Activated naive CD4-positive, alpha-beta T cell treated with anti-CD3 and anti-CD28 coated beads for 36 hours (primary cell): ENCODE measurements at places on chromosomes 13 and 19.

- no peaks in the 10 kb centered on the region for H3K4me1 ChIP-seq
- no peak overlapping the region for H3K4me3 ChIP-seq
- no peaks in the 10 kb centered on the region for H3K36me3 ChIP-seq
Observed at GRCh38 chr13:68145852-68146251, 915.7 kb upstream of the PCDH9 start.

DNA sequence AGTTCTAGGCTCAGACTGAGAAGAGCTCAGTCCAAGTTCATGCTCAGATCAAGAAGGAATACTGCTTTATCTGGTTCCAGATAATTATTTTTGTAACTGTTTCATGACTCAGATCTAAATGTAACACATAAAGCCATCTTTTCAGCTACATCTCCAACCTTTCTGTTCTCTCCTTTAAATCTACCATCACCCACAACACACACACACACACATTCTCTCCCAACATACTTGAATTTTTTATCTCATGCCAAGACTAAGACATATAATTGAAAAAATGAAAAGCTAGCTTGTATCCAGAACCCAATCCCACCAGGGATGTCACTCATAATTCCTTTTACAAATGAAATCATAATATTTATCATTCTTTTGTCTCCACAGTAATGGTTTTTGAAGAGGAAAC, 7.6 kb downstream of the KATNAL1 start:
- H3K27me3 ChIP-seq: no peaks in the 10 kb centered on the region
- peaks cover 4% of the 10 kb centered on the region for H3K4me1 ChIP-seq
- no peak overlapping the region for H3K27ac ChIP-seq
- no peaks in the 10 kb centered on the region for H3K36me3 ChIP-seq
- DNase-seq: no peak

- H3K27ac ChIP-seq: no peak overlapping the region
- no peak for DNase-seq
- no peaks in the 10 kb centered on the region for H3K36me3 ChIP-seq
- no peaks in the 10 kb centered on the region for H3K4me1 ChIP-seq
- peaks cover 10% of the 10 kb centered on the region for H3K27me3 ChIP-seq
Observed at GRCh38 chr13:111409413-111409812, 89.0 kb downstream of the TEX29 start.

DNA sequence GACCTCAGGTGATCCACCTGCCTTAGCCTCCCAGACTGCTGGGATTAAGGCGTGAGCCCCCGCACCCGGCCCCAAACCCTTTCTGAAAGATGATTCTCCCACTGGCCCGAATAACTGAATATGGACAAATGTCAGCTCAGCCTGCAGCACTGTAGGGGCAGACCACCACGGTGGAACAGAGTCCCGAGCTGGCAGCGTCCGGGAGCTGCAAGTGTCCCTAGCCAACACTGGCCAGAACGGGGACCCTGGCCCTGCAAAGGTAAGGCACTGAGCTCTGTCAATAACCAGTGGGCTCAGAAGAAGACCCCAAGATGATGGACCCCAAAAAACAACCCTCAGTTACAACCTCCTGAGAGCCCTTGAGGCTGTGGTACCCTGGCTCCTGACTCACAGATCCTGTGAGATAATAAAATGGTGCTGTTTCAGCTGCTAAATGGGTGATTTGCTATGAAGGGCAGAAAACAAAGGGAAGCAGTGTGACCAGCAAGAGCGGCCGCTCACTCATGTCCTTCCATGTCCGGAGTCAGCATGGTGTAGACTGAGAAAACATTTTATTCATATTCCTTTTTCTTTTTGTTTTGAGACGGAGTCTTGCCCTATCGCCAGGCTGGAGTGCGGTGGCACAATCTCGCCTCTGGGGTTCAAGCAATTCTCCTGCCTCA, 1.6 kb downstream of the LSM7 start:
- no peak for DNase-seq
- peaks cover 30% of the 10 kb centered on the region for H3K36me3 ChIP-seq
- H3K27me3 ChIP-seq: no peaks in the 10 kb centered on the region
- peak overlapping the region; percentile 94 for H3K27ac ChIP-seq

DNA sequence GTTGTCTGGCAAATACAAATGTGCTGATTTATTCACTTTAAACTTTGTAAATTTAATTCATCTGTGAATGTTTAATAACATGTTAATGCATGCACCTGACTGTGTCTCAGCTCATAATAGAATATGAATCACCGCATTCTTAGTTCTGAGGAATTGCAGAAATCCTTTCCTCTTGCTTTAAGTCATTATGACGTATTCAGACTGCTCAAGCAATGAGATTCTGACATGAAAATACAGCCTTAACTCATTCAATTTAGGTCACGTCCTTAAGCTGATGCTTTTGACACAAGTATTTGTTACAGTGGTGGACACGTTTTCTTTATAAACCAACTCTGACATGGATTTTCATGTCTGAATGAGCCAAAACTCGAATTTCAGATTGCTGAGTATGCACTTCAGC, 541.0 kb upstream of the KLF12 start:
- no peaks in the 10 kb centered on the region for H3K4me1 ChIP-seq
- DNase-seq: no peak
- H3K4me3 ChIP-seq: no peak overlapping the region
- no peaks in the 10 kb centered on the region for H3K27me3 ChIP-seq
- no peaks in the 10 kb centered on the region for H3K36me3 ChIP-seq
- no peak overlapping the region for H3K27ac ChIP-seq

DNA sequence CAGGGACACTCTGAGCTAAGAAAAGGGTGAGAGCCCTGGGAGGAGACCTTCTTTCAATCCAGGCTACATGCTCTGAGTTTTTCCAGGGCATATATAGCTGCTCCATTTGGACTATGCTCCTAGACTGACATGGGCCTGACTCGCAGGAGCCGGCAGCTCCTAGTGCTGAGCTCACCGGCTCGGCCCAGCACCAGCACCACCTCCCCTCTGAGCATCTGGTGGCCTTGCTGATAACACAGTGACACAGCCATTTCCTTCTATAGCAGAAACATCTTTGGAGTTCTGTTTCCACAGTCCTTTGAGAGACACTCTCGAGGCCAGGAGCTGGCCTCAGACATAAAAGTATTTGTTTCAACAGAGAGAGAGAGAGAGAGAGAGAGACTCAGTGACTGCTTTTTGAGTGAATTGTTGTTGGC, 184.9 kb downstream of the TM9SF2 start:
- no peaks in the 10 kb centered on the region for H3K4me1 ChIP-seq
- no peak overlapping the region for H3K27ac ChIP-seq
- no peaks in the 10 kb centered on the region for H3K36me3 ChIP-seq
- no peak overlapping the region for H3K4me3 ChIP-seq
- DNase-seq: no peak
- H3K27me3 ChIP-seq: no peaks in the 10 kb centered on the region

- DNase-seq: no peak
- H3K27me3 ChIP-seq: peaks cover 18% of the 10 kb centered on the region
- H3K27ac ChIP-seq: no peak overlapping the region
- no peaks in the 10 kb centered on the region for H3K36me3 ChIP-seq
- H3K4me3 ChIP-seq: no peak overlapping the region
- no peaks in the 10 kb centered on the region for H3K4me1 ChIP-seq
Observed at GRCh38 chr19:45346449-45346848, 5.9 kb downstream of the KLC3 start.

GRCh38 chr19:35033067-35034004, 3.1 kb downstream of the SCN1B start:
- H3K27ac ChIP-seq: no peak overlapping the region
- no peak overlapping the region for H3K4me3 ChIP-seq
- H3K4me1 ChIP-seq: peaks cover 12% of the 10 kb centered on the region
- H3K27me3 ChIP-seq: peaks cover 19% of the 10 kb centered on the region

DNA sequence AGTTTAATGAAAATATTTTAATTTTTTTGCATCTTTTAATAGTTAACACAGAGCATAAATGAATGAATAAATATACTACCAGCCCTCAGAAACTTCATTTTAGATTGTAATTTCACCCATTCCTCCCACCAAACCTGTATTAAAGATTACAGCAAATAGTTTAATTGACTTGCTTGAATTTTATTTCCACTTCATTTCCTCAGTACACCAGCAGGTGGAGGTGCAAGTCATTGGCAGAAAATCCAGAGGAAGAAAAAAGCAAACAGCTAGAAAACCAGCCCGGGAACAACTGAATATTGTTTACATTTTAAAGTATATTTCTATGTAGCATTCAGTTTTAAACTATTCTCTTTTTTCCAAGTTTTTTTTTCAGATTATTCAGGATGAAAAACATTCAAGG, 177.8 kb downstream of the OLFM4 start:
- no peak for DNase-seq
- no peaks in the 10 kb centered on the region for H3K36me3 ChIP-seq
- no peaks in the 10 kb centered on the region for H3K4me1 ChIP-seq
- no peak overlapping the region for H3K27ac ChIP-seq
- H3K27me3 ChIP-seq: peaks cover 23% of the 10 kb centered on the region
- no peak overlapping the region for H3K4me3 ChIP-seq

- no peak overlapping the region for H3K27ac ChIP-seq
- H3K36me3 ChIP-seq: peaks cover 39% of the 10 kb centered on the region
- H3K27me3 ChIP-seq: no peaks in the 10 kb centered on the region
Observed at GRCh38 chr13:36310417-36311108, 12.9 kb upstream of the CCDC169 start.

DNA sequence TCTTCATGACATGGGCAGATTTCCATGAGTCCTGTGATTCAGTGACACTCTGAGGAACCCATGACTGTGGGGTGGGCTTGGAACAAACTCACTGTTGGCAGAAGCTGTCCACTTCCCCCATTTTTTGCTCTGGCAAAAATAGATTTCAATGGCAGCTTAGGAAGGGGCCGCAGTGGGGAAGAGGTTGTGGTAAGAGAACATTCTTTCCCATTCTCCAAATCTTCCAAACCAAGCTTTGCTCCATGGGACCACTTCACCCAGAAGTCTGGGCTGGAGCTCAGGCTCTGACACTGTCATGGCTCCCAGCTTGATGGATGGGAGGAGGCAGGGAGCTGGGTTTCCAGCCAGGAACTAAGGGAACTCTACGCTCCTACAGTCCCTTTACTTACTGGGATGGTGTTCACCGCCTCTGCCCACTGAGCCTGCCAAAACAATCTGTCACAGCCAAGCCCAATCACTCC, 24.9 kb upstream of the MEDAG start:
- no peak for DNase-seq
- peaks cover 10% of the 10 kb centered on the region for H3K27me3 ChIP-seq
- H3K4me1 ChIP-seq: peaks cover 15% of the 10 kb centered on the region
- H3K27ac ChIP-seq: no peak overlapping the region
- H3K36me3 ChIP-seq: no peaks in the 10 kb centered on the region

DNA sequence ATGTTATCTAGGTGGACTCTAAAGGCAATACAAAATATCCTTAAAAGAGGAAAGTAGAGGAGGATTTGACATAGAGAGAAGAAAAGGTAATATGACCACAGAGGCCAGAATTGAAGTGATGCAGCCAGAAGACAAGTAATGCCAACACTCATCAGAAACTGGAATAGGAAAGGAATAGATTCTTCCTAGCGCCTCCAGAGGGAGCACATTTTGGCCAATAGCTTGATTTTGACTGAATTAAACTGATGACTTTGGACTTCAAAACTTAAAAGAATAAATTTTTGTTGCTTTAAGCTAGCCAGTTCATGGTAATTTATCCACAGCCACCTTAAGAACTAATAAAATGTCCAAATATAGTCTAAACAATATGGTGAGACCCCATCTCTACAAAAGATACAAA, 1921.9 kb downstream of the OLFM4 start:
- no peaks in the 10 kb centered on the region for H3K36me3 ChIP-seq
- no peak for DNase-seq
- no peak overlapping the region for H3K4me3 ChIP-seq
- H3K4me1 ChIP-seq: no peaks in the 10 kb centered on the region
- no peaks in the 10 kb centered on the region for H3K27me3 ChIP-seq
- no peak overlapping the region for H3K27ac ChIP-seq

GRCh38 chr13:49657241-49657641, 28.9 kb downstream of the ARL11 start:
- H3K27ac ChIP-seq: no peak overlapping the region
- H3K27me3 ChIP-seq: no peaks in the 10 kb centered on the region
- H3K4me3 ChIP-seq: no peak overlapping the region
- H3K4me1 ChIP-seq: no peaks in the 10 kb centered on the region
- DNase-seq: no peak

GRCh38 chr13:79548902-79549301, 67.9 kb downstream of the NDFIP2 start:
- DNase-seq: no peak
- peaks cover 15% of the 10 kb centered on the region for H3K36me3 ChIP-seq
- no peak overlapping the region for H3K4me3 ChIP-seq
- H3K27ac ChIP-seq: no peak overlapping the region

DNA sequence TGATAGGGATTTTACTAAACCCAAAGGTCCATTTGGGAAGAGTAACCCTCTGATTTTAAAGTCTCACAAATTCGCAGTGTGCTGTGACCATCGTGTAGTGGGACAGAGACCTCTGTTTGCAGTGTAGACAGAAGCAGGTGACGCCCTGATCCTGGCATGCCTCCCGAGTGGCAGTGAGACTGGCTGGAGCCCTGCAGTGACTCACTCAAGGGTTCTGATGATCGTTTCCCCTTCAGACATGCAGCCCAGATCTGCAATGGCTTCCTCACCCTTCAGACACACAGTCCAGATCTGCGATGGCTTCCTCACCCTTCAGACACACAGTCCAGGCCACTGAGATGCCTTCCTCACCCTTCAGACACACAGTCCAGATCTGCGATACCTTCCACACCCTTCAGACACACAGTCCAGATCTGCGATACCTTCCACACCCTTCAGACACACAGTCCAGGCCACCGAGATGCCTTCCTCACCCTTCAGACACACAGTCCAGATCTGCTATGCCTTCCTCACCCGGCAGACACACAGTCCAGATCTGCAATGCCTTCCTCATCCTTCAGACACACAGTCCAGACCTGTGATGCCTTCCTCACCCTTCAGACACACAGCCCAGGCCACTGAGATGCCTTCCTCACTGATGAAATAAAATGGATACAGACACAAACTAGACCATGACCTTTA, 125.2 kb downstream of the ATP11A start:
- no peaks in the 10 kb centered on the region for H3K4me1 ChIP-seq
- no peak overlapping the region for H3K4me3 ChIP-seq
- no peaks in the 10 kb centered on the region for H3K27me3 ChIP-seq
- no peak overlapping the region for H3K27ac ChIP-seq

DNA sequence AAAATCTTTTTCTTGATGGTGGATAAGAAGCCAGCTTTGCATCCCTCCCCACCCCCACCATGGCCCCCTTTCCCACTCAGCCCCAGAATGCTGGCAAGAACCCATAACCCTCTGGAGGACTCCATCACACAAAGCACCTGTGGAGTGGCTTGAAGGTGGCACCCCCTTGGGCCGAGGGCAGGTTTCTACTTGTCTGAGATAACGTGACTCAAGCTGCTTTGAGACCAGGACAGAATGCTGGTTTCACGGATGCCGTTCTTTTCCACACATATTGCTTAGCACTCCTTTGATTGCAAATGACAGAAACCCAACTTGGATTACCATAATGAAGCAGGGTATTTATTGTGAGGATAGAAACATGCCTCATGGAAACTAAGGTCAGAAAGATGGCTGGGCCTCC, 82.2 kb downstream of the LACC1 start:
- H3K4me3 ChIP-seq: no peak overlapping the region
- H3K27me3 ChIP-seq: peaks cover 7% of the 10 kb centered on the region
- H3K27ac ChIP-seq: no peak overlapping the region
- no peaks in the 10 kb centered on the region for H3K4me1 ChIP-seq
